ENCODE measurements at places on chromosomes 4 and X. TPM values are rescaled to one million over a fixed set of nuclear protein-coding genes. Genes with fewer than 3 reads are reported as not detected.

Gene TCEAL2
- 1.6 TPM for total RNA-seq

Gene FAM156B
- total RNA-seq = 11.5 TPM

Gene KCNIP4
- not detected for total RNA-seq

Gene RS1
- total RNA-seq = not detected

Gene TRPC5OS
- total RNA-seq = not detected

Gene UCP1
- not detected for total RNA-seq

Gene CLDN34
- not detected for total RNA-seq

Gene SORCS2
- not detected for total RNA-seq

Gene FHIP1A
- 3.3 TPM for total RNA-seq

Gene MAP7D2
- total RNA-seq = 0.16 TPM

Gene RAI2
- 2.9 TPM for total RNA-seq

Gene MFAP3L
- total RNA-seq = 4.0 TPM

Gene FHDC1
- total RNA-seq = 0.27 TPM

Gene CXCL3
- not detected for total RNA-seq

Gene SOWAHD
- 2.0 TPM for total RNA-seq

Gene F8A2
- total RNA-seq = not detected

Gene HSD17B13
- total RNA-seq = 0.94 TPM

Gene NUP62CL
- 3.7 TPM for total RNA-seq

Gene CT45A2
- not detected for total RNA-seq

Gene SPP1
- total RNA-seq = 6.7 TPM

Gene MAP3K15
- 0.22 TPM for total RNA-seq

Gene TEC
- total RNA-seq = 4.3 TPM

Gene RRH
- 0.42 TPM for total RNA-seq

Gene EIF1AX
- total RNA-seq = 74.2 TPM

Gene CSAG1
- total RNA-seq = not detected

Gene HNRNPD
- 295 TPM for total RNA-seq

Gene GPR34
- total RNA-seq = 0.52 TPM

Gene BBS12
- 2.4 TPM for total RNA-seq

Data from naive thymus-derived CD8-positive, alpha-beta T cell (primary cell).